ENCODE measurements at places on chromosomes 11 and 22.

- peaks cover 23% of the 10 kb centered on the region for H3K27me3 ChIP-seq
- peak overlapping the region; percentile 34 for H3K27ac ChIP-seq
- DNase-seq = no peak
Observed at GRCh38 chr11:75773595-75774353, 5.2 kb downstream of the DGAT2 start.

DNA sequence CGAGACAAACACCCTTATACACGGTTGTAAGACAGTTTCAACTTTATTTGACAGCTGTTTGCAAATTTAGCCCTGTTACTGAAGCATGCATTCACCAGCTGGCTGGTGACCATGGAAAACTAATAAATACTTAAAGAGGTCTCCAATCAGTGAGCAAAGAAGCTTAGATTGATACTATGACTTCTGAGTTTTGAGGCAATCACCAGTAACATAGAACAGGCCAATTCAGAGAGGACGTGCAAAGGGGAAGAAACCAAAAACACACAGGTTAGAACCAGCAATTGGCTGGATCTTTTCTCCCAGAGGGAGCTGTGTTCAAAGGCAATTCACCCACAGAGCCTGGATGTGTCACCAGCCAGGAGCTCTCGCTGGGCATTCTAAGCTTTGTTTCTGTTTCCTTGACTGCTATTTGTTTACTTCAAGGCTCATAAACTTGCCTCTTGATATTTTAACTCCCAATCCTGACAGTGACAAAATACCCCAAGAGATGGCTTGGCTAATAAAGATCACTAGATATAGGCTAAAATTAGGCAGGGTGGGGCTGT, 113.6 kb upstream of the MTMR2 start:
- H3K4me3 ChIP-seq = no peak overlapping the region
- H3K4me1 ChIP-seq = no peaks in the 10 kb centered on the region
- H3K27ac ChIP-seq = no peak overlapping the region

DNA sequence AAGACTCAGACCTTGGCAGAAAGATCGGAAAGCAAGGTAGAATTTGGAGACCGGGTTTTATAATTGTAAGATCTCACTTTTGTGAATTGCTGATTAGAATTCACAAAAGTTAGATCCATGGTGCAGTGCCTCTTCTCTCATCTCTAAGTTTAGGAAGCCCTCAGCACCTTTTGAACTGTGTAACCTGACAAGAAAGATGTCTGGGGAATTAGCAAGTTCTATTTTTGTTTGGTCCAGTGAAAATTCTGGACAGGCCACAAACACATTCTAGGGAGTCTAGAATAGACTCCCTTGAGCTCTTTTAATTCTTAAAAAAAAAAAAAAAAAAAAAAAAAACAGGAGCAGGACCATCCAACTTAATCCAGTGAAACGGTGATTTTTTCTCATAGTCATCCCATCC, 66.1 kb downstream of the CECR2 start:
- no peak overlapping the region for H3K4me3 ChIP-seq
- H3K27ac ChIP-seq = no peak overlapping the region
- no peaks in the 10 kb centered on the region for H3K4me1 ChIP-seq
- H3K36me3 ChIP-seq = no peaks in the 10 kb centered on the region

GRCh38 chr11:94533696-94534630, 9.8 kb upstream of the FUT4 start:
- H3K36me3 ChIP-seq = no peaks in the 10 kb centered on the region
- H3K27me3 ChIP-seq = peaks cover 36% of the 10 kb centered on the region
- peaks cover 2% of the 10 kb centered on the region for H3K4me1 ChIP-seq
- no peak overlapping the region for H3K4me3 ChIP-seq
- H3K27ac ChIP-seq = no peak overlapping the region
- no peak for DNase-seq

- peak; percentile 44 for DNase-seq
- H3K27me3 ChIP-seq = no peaks in the 10 kb centered on the region
- H3K36me3 ChIP-seq = peaks cover 15% of the 10 kb centered on the region
Observed at GRCh38 chr22:19962246-19962908, 20.8 kb upstream of the TXNRD2 start.

DNA sequence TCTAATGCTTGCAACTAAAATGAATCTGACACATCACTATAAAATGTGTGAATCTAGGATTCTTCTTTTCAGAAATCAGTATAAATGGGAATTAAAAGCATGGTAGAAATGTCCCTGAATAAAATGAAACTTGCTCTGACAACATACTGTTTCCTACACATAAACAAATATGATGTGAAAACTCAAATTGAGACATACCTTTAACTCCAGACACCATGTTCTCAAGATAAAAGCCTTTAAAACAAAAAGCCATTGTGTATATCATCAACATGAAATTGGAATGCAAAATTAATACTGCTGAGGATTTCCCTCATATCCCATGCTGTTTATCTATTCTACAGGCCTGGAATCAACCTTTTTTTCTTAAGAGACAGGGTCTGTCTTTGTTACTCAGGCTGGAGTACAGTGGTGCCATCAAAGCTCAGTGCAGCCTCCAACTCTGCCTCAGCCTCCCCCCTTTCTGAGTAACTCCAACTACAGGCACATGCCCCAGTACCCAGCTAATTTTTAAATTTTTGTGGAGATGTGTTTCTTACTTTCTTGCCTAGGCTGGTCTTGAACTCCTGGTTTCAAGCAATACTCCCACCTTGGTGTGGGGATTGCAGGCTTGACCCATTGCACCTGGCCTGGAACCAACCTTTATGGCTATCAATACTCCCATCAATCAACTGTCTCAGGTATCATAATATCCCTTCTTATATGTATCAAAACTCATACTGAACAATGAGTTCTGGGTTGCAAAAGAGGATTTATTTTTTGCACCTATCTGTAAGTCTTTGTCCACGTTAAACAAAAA, 6.7 kb downstream of the TAF1D start:
- H3K36me3 ChIP-seq = peaks cover 95% of the 10 kb centered on the region
- peak overlapping the region; percentile 47 for H3K4me3 ChIP-seq
- H3K27me3 ChIP-seq = no peaks in the 10 kb centered on the region
- peak overlapping the region; percentile 22 for H3K27ac ChIP-seq
- peaks cover 61% of the 10 kb centered on the region for H3K4me1 ChIP-seq

DNA sequence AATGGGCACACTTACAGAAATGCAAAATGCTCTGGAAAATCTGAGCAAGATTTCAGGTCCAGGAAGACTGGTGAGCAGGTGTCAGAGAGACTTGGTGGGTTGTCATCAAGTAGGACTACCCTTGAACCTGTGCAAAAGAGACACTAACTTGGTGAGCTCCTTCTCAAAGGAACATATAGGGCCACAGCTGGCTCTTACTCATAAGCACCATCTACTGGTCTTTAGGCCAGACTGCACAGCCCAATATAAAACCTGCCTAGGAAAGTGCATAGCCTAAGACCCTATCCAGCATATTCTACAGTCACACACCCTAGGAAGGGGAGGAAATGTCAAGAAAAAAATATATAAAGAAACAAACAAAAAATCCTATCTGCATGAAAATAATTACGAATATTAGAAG, 18.2 kb upstream of the OR10W1 start:
- no peaks in the 10 kb centered on the region for H3K4me1 ChIP-seq
- H3K27me3 ChIP-seq = no peaks in the 10 kb centered on the region
- no peak overlapping the region for H3K27ac ChIP-seq
- H3K36me3 ChIP-seq = no peaks in the 10 kb centered on the region

- H3K36me3 ChIP-seq = peaks cover 43% of the 10 kb centered on the region
- H3K27ac ChIP-seq = no peak overlapping the region
- peaks cover 50% of the 10 kb centered on the region for H3K4me1 ChIP-seq
- no peak for DNase-seq
- no peak overlapping the region for H3K4me3 ChIP-seq
Observed at GRCh38 chr11:59782080-59782479, 26.9 kb downstream of the STX3 start.

DNA sequence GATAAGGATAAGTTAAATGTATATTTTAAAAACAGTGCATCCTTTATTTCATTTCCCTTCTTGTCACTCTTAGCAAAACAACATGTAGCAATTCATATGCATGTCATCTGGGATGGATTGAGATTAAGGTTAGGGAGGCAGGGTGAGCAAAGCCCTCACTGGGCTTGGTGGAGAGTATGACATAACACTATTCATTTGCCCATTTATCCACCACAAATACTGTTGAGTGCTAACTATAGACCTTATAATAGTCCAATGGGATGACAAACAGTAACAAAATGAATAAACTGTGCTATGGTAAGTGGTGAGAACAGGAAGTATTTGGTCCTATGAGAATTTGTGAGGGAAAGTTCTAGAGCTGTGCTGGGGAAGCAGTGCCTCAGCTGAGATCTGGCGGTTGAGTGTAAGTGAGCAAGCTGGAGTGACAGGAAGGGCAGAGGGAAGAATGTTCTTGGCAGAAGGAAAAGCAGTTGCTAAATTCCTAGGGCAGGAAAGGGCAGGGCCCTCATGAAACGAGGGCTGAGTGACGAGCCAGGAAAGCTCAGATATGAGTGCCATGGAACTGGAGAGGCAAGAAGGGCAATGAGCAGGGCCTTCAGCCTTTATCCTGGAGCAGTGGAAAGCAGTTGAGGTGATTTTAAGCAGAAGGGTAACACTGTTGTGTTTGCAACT, 6.7 kb downstream of the HSD17B12 start:
- no peak for DNase-seq
- H3K27ac ChIP-seq = no peak overlapping the region
- peaks cover 66% of the 10 kb centered on the region for H3K36me3 ChIP-seq
- H3K27me3 ChIP-seq = no peaks in the 10 kb centered on the region

DNA sequence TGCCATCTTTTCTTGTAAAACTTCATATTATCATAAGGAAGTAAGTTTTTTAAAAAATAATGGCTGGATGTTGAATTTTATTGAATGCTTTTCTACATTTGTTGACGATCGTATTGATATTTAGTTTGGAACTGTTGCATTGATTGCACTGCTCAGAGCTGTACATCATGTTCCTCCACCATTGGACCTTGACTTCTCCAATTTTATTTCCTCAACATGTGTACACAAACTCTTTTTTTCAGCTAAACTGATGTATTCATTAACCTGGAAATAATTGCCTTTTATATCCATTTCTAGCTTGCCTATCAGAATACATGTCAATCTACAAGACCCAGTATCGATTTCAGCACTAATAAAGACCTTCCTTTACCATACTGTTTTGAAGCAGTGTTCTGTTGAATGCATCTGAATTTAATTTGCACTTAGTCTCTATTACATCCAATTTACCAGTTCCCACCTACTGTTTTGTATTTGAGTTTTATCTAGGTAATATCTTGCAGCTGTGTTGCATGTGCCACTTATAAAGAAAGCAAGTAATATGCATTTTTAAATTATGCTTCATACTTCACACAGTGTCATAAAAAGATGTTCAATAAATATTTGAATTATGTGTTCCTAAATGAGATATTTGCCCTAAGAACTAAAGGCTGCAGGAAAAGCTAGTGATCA, 5.5 kb downstream of the CEP57 start:
- H3K4me3 ChIP-seq = no peak overlapping the region
- H3K27me3 ChIP-seq = no peaks in the 10 kb centered on the region
- no peak overlapping the region for H3K27ac ChIP-seq
- peaks cover 39% of the 10 kb centered on the region for H3K4me1 ChIP-seq
- peaks cover 48% of the 10 kb centered on the region for H3K36me3 ChIP-seq

DNA sequence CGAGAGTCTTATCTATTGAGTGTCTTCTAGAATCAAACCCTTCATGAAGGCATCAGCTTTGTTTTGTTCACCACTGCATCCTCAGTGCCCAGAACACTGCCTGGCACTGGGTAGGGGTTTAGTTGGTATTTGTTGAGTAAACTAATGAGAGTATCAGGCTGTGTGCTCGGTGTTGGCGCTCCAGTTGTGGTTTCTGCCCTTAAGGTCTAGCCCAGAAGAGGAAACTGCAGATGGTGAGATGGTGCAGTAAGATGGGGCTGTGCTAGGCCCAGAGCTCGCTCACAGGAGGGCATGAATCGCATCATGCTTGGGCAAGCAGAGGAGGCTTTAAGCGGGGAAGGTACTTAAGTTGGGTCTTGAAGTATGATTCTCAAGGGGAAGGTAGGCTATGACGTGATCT, 97.2 kb downstream of the FBXO7 start:
- H3K4me1 ChIP-seq = peaks cover 4% of the 10 kb centered on the region
- no peak overlapping the region for H3K27ac ChIP-seq
- no peak overlapping the region for H3K4me3 ChIP-seq
- no peak for DNase-seq
- no peaks in the 10 kb centered on the region for H3K36me3 ChIP-seq

DNA sequence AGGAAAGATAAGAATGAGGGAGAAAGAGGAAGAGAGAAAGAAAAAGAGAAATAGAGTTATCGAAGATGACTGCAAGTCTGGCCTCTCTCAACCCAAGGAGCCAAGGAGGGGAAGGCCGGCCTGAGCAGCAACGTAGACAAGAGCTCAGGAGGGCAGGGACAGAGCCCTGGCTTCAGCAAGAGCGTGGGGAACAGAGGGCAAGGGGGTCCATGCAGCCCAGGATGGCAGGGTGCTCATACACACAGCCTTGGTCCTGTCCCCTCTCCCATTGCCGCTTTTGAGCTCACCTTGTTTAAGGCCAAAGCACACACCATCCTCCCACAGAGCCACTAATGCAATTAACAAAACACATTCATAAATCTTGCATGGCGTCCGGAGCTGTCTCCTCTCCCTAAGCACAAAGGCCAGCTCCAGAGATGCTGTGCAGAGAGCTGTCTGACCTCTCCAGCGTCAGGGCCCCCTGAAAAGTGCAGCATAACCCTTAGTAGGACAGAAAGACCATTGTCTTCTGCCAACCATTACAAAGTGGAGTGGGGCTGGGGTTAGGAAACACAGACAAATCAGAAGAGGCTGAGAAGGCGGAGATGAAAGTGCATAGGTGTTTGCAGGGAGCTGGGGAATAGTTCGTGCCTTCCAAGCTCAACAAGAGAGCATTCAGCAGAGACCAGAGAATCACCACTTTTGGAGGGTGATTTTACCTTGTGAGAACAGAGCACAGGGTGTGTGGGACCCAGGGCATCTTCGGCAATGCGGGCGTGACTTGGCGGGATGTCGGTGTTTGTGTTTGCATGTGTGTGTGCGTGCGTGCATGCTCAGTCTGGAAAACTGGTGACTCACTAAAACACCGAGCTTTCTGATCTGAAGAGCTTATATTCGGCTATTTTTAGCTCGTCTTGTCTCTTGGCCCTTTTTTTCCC, 28.2 kb upstream of the JAM3 start:
- no peaks in the 10 kb centered on the region for H3K27me3 ChIP-seq
- H3K36me3 ChIP-seq = peaks cover 2% of the 10 kb centered on the region
- no peak overlapping the region for H3K27ac ChIP-seq
- H3K4me3 ChIP-seq = no peak overlapping the region

- H3K36me3 ChIP-seq = no peaks in the 10 kb centered on the region
- DNase-seq = no peak
- H3K27me3 ChIP-seq = no peaks in the 10 kb centered on the region
- no peak overlapping the region for H3K4me3 ChIP-seq
- no peaks in the 10 kb centered on the region for H3K4me1 ChIP-seq
- no peak overlapping the region for H3K27ac ChIP-seq
Observed at GRCh38 chr11:27201454-27202302, 161.1 kb downstream of the BBOX1 start.

Data from activated T-helper 2 cell treated with anti-CD3 and anti-CD28 coated beads, Interferon-gamma antibody, Interleukin-2, Interleukin-4, amounts not matched to agents 10 μg/mL and 5 μg/mL and 100 μg/mL, durations not matched to agents 14 hours and 24 hours and 36 hours (primary cell).